ENCODE measurements at places on chromosomes 5 and 9.
A peak's percentile ranks its signal among the peaks of the same experiment; 100 is the strongest.

- H3K4me1 ChIP-seq, result peaks cover 32% of the 10 kb centered on the region
- H3K36me3 ChIP-seq, result peaks cover 4% of the 10 kb centered on the region
- no peak for DNase-seq
Observed at GRCh38 chr9:92948632-92949031, 1.3 kb downstream of the FGD3 start.

DNA sequence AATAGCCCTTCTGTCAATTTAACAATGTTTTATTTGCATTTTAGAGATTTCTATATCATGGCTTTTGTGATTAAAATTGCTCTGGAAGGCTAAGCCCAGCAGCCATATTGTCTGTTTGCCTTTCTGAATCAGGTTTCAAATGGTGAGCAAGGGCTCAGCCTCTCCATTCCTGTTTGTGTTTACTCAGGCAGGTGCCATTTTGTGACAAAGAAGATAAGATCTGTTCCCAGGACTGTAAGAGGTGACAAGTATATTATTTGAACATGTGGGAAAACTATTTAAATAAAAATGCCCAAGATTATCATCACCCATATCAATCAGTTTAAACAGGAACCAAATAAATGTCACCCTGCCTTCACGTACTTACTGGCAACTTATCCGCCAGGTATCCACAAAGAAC is 641.3 kb upstream of the KLF4 start:
- H3K27me3 ChIP-seq, result no peaks in the 10 kb centered on the region
- H3K36me3 ChIP-seq, result no peaks in the 10 kb centered on the region
- no peak overlapping the region for H3K4me3 ChIP-seq

- no peaks in the 10 kb centered on the region for H3K4me1 ChIP-seq
- no peak for DNase-seq
- H3K36me3 ChIP-seq, result no peaks in the 10 kb centered on the region
- H3K27me3 ChIP-seq, result no peaks in the 10 kb centered on the region
Observed at GRCh38 chr5:146041180-146041789, 64.1 kb downstream of the PLAC8L1 start.

DNA sequence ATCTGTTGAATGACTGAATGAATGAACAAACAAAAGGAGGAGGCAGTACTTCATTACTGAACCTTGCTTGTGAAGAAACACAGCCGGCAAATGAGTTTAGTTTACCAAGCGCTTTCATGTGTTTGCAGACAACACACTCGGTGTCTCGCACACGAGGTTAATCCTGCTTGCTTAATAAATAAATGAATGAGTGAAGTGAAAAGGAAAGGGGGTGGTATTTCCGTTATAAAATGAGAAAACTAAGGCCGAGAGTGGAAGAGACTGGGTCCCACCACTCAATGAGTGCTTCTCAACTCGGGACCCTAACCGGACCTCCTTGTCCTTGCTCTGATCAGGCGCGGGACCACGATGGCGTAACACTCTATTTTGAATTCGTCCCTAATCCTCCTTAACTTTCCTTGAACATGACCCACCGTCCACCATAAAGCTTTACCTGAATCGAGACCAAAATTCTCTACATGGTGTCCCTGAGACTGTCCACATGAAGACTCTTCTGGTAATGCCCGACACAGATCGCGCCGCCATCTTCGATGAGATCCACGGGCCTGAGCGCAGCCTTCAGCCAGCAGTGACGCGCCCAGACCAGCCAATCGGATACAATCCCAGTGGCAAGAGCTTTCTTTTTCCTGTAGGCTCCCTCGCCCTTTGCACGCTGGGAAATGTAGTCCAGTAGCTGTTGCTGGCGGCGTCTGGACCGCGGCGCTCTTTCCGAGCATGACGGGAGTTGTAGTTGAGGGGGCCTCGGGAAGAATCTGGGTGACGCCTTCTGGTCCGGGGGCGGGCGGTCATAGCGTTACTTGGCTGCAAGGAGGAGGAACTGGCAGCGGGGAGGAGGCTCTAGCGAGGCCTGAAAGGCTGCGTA is at the start of the genes MRPL50 and ZNF189:
TSS of gene MRPL50 (minus strand) at position 551 of the 862 bp plus-strand sequence. CDS start at position 525, 26 bp downstream.
TSS of gene ZNF189 (plus strand) at position 784 of the 862 bp plus-strand sequence. CDS start 306 bp downstream, outside the sequence.
- peak within 1 kb of the TSS; percentile 99 for H3K4me3 ChIP-seq
- no peaks in the 10 kb centered on the region for H3K27me3 ChIP-seq
- peaks cover 64% of the 10 kb centered on the region for H3K36me3 ChIP-seq
- DNase-seq, result peak; percentile 89
- peak within 1 kb of the TSS; percentile 100 for H3K27ac ChIP-seq

DNA sequence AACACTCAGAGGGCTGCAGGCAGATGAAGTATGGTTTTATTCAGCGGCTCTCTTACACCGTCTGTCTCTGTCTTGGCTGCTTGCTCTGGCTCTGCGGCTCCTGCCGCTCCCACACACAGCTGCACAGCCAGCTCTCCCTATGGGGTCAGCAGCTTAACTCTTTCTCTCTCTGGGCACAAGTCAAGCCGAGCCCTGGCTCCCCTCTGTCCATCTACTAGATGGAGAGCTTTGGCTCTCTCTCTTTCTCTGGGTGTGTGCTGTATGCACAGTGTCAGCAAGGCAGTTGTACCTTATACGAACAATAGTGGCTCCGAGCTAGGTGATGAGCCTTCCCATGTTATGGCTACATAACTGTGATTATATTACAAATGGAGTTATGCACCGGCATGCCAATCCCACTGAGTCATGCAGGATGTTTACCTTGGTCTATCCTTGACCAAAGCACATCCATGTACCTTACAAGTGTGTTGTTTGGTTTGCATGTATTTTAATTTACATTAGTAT is 19.3 kb upstream of the PPP2CA start:
- H3K4me1 ChIP-seq, result no peaks in the 10 kb centered on the region
- no peak for DNase-seq
- no peaks in the 10 kb centered on the region for H3K36me3 ChIP-seq
- no peaks in the 10 kb centered on the region for H3K27me3 ChIP-seq
- no peak overlapping the region for H3K4me3 ChIP-seq

DNA sequence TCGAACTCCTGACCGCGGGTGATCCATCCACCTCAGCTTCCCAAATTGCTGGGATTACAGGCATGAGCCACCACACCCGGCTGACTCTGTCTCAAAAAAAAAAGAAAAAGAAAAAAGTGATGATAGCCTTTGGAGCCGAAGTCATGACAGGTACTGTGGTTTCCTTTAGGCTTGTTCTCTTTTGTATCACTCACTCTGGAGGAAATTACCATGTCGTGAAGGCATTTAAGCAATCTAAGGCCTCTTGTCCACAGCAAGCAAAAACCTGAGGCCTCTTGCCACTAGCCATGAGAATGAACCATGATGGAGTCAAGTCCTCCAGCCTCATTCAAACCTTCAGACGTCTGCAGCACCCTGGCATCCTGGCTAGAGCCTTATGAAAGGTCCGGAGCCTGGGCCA is 286.1 kb downstream of the RAB3C start:
- DNase-seq, result no peak
- H3K27ac ChIP-seq, result no peak overlapping the region
- H3K4me3 ChIP-seq, result no peak overlapping the region
- no peaks in the 10 kb centered on the region for H3K4me1 ChIP-seq
- no peaks in the 10 kb centered on the region for H3K36me3 ChIP-seq

DNA sequence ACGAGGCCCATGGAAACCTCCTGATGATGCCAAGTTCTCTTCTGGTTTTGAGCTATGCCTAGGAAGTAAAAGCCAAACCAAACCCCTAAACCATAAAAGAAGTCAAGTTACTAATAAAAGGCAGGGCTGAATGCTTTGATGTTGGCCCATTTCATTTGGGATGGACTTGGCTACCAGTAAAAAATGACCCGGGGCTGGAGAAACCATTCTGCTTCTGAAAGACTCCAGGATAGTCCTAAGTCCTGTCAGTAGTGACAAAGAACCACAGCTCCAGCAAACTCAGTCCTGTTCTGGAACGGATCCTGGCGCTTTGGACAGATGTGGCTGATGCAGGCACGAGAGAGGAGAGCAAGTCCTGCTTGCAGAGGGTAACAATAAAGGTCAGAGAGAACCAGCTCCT is 68.6 kb downstream of the SH3PXD2B start:
- H3K27me3 ChIP-seq, result no peaks in the 10 kb centered on the region
- DNase-seq, result no peak
- H3K36me3 ChIP-seq, result no peaks in the 10 kb centered on the region
- no peak overlapping the region for H3K4me3 ChIP-seq
- no peak overlapping the region for H3K27ac ChIP-seq
